ENCODE measurements at places on chromosomes 12 and 14.

DNA sequence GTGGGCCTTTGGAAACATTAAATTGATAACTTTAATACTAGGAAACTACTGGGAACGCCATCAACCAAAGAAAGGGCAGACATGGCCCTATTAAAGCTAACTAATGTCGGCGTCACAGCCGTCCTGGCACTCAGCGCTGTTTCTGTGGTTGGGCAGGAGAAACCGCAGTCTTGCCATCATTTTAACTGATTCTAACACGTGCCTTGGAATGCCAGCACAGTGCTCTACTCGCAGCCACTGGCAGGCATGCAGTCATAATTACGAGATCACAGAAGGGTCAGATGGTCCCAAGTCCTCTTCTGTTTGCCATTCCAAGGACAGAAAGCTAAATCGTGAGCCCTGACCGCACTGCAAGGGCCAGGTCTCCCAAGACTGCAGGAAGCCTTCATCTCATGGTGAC is 75.2 kb downstream of the RIMBP2 start:
- no peak for DNase-seq

DNA sequence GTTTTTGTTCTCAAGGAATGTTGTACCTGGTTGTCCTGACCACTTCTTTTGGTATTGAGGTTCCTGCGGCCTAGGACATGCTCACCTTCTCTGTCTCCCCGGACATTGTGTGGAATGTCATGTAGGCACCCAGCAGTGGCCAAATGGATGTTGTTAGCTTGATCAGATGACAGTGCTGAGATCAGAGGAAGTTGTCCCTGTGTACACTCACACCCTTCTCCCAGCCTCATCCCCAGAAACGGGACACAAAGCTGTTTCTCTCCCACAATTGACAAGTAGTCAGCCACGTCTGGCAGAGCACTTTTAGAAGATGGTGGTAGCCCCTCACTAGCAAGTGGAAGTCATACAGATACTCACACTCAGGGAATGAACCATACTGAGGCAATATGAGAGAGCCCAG is 3.0 kb downstream of the PLEKHH1 start:
- no peak for DNase-seq

- DNase-seq = no peak
These were observed 110.0 kb upstream of the CPM start for GRCh38 chr12:69042970-69043369.

DNA sequence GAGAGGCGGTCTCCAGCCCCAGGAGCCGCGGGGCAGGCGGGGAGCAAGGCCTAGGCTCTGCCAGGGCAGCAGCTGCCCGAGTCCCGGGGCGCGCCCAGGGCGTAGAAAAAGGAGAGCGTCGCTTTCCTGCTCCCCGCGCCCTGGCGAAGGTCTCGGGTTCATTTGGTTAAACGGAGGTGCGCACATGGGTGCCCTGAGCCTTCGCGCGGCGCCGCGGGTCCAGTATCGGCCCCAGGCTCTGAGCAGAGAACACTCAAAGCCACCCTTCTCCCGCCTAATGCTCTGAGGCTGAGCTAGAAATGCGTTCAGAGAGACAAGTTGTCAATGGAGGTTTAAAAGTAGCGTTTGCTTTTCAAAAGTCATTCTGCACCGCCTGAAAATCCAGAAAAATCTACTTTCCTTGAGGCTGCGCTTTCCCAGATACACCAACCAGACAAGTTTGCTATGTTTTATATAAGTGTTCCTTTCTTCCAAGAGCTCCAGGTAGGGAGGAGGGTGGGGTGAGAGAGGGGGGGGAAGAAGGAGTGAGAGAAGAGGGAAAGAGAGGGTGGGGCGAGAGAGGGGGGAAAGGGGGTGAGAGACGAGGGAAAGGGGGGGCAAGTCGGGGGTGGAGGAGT is 1.5 kb downstream of the TMEM132C start:
- DNase-seq = no peak

DNA sequence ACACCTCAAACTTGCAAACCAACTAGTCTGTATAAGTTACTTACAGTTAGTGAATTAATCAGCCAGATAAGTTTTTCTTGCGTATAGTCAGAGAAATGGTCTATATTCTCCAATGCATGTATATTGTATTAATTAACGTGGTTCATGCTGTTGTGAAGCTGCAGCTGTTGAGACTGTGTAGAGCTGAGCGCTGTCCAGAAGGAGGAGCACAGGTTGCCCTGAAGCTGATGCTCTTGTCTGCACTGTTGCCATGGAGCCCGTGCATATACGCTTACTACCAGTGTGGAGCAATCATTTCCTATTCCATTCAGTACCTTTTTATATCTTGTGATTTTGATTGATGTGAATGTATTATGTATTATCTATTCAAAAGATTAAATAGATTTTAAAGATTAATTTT is 74.3 kb upstream of the ARID2 start:
- DNase-seq = no peak

DNA sequence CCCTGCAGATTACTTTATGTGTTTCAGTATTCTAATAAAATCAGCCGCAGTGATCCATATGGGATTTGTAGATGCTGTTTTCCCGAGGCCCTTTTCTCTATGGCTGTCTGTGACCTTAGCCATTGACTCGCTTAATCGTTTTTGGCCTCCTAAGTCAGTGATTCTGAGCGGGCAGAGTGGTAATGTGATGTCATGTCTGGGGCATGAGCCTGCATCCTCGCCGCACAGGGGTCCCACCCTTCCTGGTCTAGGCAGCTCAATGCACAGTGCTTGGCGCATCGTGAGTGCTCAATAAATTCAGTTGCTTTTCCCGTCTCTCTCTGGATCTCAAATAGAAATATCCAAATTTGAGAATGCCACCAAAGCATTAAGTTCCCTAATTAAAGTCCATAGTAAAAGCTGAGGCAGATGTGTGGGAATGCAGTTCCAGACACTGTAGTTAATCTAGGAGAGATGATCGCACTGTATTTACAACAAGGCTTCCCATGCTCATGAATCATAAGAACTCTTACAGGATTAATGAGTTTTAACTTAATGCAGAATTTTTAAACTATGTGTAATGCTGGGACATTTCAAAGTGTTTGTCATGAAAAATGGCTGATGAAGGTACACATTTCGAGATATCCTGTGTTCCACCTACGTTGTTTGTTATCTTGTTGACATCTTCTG is 29.3 kb downstream of the HMGA2 start:
- DNase-seq = no peak

DNA sequence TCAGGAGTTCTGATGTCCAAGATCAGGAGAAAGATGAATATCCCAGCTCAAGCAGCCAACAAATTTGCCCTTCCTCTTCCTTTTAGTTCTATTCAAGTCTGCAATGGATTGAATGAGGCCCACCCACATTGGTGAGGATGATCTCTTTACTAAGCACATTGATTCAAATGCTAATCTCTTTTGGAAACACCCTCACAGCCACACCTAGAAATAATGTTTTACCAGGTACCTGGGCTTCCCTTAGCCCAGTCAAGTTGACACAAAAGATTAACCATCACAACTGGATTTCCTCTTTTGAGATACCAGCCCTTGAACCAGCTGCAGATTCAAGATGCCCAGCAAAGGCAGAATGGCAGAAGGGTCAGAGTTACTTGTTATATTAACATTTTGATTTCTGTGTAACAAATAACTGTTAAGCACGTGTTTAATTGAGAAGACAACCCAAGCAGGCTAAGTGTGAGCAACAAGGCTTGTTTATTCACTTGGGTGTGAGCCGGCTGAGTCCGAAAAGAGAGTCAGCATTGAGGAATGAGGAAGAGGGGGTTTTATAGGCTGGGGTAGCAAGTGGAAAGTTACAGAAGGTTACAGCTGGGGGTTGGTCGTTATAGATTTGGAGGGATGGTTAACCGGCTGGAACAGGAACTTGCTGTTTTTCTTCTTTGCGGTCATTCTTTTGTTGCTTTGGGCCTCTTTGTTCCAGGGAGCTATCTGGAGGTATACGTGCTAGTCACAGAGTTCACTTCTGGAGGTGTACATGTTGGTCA is 180.3 kb downstream of the EMP1 start:
- DNase-seq = no peak

GRCh38 chr12:109261939-109262338 is 47.1 kb downstream of the FOXN4 start:
- DNase-seq = no peak

GRCh38 chr12:130181211-130181610 is 18.9 kb downstream of the FZD10 start:
- DNase-seq = no peak

DNA sequence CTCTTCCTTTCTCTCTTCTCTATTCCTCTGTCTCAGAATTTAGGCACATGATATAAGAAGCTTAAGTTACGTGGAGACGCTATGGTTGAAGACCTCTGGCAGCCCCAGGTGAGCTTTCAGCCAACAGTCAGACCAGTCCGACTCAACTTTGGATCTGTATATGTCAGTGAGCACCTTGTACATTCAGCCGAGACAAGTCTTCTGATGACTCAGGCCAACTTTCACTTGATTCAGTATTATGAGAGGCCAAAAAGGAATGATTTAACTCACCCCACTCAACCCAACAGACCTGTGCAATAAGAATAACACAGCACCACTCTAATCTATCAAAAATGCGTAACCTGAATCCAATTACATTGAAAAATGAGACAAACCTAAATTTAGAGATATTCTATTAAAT is 47.5 kb upstream of the FOXG1 start:
- no peak for DNase-seq
